Stimulated activated naive B cell treated with anti-CD40 and anti-IgM and Interleukin-4, amounts not matched to agents 10 μg/mL and 1 μg/mL and 100 μg/mL, for 72 hours (primary cell): ENCODE measurements at places on chromosomes 6 and 20.

DNA sequence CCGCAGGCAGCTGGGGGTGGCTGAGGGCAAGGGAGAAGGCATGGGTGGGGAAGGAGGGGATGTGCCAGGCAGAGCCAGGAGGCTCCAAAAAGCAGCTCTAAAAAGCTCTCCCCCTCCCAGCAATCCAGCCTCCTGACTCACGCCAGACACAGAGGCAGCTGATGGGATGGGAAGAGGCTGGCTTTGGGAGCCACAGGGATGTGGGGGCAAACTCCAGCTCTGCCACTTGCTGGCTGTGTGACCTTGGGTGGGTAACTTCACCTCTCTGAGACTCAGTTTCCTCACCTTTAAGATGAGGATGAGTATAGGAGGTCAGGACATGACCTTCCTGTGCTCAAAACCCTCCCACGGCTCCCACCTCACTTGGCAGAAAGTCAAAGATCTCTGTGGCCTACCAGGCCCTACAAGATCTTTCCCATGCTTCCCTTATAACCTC, 148.9 kb downstream of the CEBPB start:
- peaks cover 41% of the 10 kb centered on the region for H3K27me3 ChIP-seq
- H3K27ac ChIP-seq: peak overlapping the region; percentile 91
- no peaks in the 10 kb centered on the region for H3K36me3 ChIP-seq
- H3K4me1 ChIP-seq: peaks cover 39% of the 10 kb centered on the region
- DNase-seq: no peak
- peak overlapping the region; percentile 70 for H3K4me3 ChIP-seq

DNA sequence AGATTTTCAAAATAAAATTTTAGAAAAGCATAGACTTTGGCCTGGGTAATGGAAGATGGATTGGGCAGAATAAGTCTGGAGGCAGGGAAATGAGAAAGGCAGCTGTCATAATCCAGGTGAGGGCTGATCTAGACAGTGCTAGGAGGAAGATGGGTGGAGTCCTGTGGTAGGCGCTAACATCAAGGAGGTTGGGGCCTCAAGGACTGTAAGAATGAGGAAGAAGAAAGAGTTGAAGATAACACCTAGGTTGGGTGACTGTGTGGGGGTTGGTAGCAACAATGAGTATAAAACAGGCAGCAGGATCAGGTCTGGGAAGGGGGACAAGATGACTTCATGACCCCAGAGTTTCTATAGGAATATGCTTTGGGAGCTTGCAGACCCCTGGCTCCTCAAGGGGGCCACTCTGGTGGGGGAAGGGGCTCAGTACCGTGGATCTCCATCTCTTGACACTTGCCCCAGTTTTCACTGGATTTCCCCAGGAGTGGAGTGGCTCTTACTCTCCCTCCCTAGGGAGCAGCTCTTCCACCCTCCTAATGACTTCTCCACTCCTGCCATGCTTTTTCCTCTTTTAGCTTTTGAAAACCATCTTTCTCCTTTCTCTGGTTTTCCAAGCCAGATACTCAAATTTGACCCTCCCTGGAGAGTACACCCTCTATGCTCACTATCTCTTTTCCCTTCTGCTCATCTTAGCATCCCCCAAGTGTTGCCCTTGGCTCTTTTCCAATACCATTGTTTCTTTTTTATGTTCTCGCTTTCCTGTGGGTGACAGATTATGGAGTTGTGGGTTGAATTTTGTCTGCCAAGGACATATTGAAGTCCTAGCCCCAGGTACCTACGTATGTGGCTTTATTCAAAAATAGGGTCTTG, 14.8 kb downstream of the TRIM31 start:
- DNase-seq: no peak
- H3K4me3 ChIP-seq: no peak overlapping the region
- peaks cover 70% of the 10 kb centered on the region for H3K27me3 ChIP-seq
- H3K36me3 ChIP-seq: no peaks in the 10 kb centered on the region

DNA sequence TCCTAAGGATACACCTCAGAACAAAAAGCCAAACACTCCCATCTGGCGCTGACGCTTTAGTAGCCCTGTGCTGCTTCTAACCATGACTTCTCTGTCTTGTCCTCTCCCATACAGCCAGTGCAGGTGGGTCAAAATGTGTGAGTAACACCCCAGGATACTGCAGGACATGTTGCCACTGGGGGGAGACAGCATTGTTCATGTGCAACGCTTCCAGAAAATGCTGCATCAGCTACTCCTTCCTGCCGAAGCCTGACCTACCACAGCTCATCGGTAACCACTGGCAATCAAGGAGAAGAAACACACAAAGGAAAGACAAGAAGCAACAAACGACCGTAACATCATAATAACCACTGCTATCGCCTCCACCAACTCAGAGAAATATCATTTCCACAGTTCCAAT, 1.4 kb downstream of the DEFB132 start:
- no peak overlapping the region for H3K4me3 ChIP-seq
- no peak for DNase-seq
- no peak overlapping the region for H3K27ac ChIP-seq
- H3K4me1 ChIP-seq: peaks cover 1% of the 10 kb centered on the region
- peaks cover 11% of the 10 kb centered on the region for H3K27me3 ChIP-seq

DNA sequence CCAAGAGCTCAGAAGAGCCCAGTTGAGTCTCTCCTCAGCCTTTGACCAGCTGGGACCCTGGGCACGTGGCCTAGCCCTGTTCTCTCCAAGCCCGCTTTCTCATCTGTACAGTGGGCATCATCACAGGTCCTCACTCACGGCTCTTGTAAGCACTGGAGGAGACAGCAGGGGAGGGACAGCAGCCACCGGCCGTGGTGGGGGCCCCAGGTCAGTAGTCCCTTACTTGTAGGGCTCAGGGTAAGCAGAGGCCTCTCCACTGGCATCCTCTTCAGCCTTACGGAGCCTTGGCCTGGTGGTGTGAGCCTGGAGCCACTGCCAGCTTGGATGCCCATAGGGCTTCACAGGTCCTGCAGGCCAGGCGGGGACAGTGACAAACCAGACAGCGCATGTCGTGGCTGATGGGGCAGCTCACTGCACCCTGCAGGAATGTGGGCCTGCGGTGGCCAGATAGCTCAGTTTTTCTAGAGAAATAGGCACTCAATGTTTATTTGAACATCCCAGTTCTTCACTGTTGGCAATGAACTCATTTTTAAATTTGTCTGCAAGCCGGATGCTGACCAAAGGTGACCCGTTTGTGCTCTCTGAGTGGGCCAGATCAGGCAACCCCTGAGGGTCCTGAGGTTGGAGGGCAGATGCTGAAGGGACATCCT, 65.1 kb downstream of the ADNP start:
- DNase-seq: no peak
- peaks cover 8% of the 10 kb centered on the region for H3K4me1 ChIP-seq
- H3K36me3 ChIP-seq: peaks cover 9% of the 10 kb centered on the region
- H3K27ac ChIP-seq: peak overlapping the region; percentile 47

DNA sequence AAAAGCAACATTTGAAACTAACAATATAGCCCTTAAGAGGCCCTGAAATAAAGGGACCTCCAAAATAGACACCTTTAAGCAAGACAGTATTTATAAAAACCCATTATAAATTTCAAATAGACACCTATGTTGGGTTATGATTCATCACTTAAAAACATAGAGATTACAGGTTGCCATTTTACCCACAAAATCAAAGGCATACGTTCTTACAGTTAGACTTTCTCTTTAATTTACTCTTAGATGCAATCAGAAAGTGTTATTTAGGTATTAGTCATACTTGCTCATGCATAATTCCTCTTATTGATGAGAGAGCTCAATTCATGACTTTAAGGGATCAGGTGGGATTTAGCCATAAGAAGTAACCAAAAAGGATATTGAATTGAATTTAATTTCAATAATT, 51.5 kb upstream of the TMEM200A start:
- H3K27ac ChIP-seq: no peak overlapping the region
- DNase-seq: no peak
- H3K27me3 ChIP-seq: no peaks in the 10 kb centered on the region
- no peak overlapping the region for H3K4me3 ChIP-seq
- no peaks in the 10 kb centered on the region for H3K36me3 ChIP-seq

DNA sequence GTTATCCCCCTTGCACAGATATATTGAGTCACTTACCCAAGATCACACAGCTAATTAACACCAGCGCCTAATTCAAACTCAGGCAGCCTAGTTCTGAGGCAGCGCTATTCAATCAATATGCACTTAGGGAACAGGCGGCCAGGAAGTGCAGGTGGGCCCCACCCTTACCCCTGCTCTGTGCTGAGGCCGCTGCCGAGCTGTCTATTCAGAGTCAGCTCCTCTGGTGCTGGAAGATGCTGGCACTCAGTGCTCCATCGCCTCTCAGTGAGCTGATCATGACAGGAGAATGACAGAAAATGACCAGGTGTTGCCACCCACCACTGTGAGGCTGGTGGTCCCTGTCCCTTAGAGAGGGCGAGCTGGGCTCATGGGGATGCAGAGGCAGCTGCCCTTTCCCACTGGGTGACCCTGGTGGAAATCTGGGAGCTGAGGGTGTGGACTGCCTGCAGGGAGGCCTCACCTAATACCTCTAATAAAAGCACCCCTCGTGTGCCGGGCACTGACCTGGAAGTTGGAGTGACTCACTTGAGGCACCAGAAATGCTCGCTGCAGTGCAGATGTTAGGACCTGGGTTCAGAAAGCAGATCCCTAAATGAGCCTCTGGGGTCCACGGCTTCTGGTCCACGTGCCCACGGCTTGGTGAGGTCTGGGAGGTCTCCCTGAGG, 42.5 kb upstream of the CD93 start:
- no peaks in the 10 kb centered on the region for H3K36me3 ChIP-seq
- no peaks in the 10 kb centered on the region for H3K27me3 ChIP-seq
- peaks cover 16% of the 10 kb centered on the region for H3K4me1 ChIP-seq
- no peak for DNase-seq

DNA sequence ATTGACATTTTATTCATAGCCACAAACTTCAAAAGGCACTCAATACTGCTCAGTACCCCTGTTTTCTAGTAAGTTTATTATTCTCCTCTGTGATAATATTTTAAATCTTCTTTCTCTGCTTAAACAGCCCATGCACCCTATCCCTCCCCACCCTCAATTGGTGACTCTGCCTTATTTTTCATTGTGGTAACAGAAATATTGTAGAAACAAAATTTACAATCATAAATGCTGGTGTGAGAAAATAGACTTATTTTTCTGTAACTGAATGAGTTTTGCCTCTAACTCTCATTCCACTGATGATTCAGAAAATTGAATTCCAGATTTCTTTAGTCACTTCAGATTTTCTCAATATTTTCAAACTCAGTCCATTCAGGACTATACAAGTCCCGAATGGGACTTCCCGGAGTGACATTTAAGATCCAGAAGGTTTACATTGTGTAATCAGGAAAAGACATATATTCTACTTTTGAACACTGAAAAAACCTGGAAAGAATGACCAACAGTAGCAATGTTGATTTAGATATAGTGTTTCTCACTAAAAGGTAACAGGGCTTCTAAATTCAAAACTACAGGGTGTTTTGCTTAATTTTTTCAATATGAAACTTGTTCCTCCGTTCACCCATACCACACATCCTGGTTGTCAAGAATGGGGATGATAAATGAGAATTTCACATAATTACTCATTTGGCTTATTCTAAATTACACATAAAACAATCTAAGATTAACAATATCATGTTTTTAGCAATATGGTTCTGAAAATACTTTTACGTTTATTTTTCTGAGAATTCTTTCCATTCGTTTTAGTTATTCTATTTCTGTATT, 34.8 kb upstream of the UST start:
- no peak overlapping the region for H3K27ac ChIP-seq
- no peak overlapping the region for H3K4me3 ChIP-seq
- peaks cover 3% of the 10 kb centered on the region for H3K36me3 ChIP-seq
- H3K27me3 ChIP-seq: no peaks in the 10 kb centered on the region

DNA sequence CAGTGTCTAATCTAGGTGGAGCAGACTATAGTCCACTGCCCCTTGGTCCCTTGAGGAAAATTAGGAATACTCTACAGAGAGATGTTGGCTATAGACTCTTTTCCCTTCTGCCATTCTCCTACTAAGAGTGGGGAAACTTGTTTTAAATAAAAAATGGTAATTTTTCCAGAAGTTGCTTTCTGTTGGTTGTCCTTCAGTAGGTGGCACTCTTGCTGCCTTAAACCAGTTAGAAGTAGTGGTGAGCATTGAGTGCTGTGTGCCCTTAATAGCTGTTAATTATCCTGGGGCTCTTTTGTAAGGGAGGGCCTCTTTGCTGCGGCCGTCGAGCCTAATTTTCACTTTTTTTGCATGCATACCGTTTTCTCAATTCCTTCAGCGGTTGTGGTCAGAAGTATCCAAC, 2.8 kb downstream of the CMTR1 start:
- no peak for DNase-seq
- peaks cover 30% of the 10 kb centered on the region for H3K36me3 ChIP-seq
- no peak overlapping the region for H3K27ac ChIP-seq
- peaks cover 15% of the 10 kb centered on the region for H3K4me1 ChIP-seq
- H3K27me3 ChIP-seq: no peaks in the 10 kb centered on the region
